ENCODE measurements at places on chromosomes 13 and 19.

DNA sequence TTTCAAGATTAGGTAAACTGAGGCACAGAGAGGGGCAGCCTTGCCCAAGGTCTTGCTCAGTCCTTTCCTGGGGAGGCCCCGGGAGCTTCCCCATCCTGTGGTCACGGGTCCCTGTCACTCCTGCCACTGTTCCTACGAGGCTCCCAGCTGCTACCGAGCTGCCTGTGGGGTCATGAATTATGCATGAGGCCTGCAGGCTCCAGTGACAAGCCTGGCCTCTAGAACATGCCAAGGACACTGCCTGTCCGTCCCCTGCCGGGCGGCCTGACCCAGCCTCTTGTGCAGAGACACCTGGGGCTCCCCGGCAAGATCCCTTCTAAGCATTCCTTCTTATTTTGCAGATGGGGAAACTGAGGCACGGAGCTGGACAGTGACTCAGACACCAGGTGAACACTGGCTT is 2.7 kb downstream of the FCHO1 start:
- DNase-seq: no peak

DNA sequence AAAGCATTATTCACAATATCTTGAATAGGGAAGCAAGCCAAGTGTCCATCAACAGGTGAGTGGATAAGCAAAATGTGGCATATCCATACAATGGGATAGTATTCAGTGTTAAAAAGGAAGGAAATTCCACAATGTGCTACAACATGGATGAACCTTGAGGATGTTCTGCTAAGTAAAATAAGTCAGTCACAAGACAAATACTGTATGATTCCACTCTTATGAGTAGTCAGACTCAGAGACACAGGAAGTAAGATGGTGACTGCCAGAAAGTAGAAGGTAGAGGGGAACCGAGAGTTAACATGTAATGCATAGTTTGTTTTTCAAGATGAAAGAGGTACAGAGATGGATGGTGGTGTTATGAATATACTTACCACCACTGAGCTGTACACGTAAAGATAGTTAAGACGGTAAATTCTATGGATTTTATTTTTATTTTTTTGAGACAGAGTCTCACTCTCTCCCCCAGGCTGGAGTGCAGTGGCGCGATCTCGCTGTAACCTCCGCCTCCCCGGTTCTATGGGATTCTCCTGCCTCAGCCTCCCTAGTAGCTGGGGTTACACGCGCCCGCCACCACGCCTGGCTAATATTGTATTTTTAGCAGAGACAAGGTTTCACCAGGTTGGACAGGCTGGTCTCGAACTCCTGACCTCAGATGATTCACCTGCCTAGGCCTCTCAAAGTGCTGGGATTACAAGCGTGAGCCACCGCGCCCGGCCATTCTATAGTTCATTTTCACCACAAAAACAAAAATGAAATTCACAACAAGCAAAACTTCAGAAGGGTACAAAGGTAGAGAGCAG is 1.0 kb upstream of the CHAMP1 start:
- no peak for DNase-seq

DNA sequence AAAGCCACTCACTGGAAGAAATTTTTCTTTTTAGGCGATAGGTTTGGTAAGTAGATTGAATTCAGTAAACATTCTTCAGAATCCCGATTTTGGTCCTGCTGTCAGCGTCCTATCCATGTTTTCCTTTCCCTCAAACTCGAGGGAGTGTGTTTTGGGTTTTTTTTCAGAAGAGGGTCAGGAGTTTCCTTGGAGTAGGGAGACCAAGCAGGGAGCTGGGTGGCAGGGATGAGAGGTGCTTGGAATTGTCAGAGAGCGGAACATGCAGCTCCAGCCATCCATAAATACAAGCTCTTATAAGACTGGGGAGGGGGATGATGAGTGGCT is 1.6 kb upstream of the PCDH8 start:
- DNase-seq: no peak

- DNase-seq: no peak
These were observed 13.1 kb downstream of the CCDC97 start for GRCh38 chr19:41323023-41323422.

GRCh38 chr19:13013649-13014048 is 18.4 kb downstream of the NFIX start:
- no peak for DNase-seq

DNA sequence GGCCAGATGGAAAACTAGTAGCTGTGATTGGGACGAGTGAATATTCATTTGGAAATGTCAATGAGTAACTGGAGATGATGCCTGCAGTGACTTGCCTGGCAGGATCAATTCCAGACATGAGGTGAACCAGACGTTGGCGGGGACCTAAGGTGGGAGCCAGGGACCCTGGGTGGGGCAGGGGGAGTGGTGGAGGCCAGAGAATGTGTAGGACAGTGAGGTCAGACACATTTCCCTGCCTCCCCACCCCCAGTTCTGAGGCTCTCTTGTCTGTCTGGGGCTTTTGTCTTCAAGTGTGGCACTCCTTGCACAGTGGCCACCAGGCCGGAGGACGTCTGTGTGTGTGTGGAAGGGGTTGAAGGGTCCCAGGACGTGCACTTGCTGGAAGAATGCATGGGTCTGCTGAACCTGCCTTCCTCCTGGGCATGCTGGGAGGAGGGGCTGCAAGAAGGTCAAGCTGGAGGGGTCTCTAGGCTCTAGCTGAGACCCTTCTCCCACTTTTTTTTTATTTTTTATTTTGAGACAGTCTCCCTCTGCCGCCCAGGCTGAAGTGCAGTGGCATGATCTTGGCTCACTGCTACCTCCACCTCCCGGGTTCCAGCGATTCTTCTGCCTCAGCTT is 51.6 kb downstream of the CHST8 start:
- no peak for DNase-seq

- DNase-seq: no peak
These were observed 50.1 kb upstream of the OBI1 start for GRCh38 chr13:78709028-78709427.

GRCh38 chr13:76759877-76760276 is 126.3 kb downstream of the KCTD12 start:
- no peak for DNase-seq

DNA sequence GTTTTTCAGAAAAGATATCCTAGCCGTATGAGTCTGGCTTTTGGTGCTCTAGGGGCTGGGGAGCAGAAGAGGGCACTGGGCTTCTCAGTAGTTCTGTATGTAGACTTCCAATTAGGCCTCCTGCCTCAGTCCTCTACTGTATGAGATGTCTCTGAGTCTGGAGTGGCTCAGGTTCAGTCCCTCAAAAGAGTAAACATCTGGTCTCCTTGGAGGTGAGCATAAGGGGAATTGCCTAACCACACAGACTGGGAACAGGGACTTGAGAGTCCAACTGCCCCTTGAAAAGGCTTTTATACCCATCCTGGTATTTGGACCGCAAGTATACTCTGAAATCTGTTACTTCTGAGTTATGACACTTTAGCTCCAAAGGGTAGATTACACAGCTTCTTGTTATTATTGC is 214.5 kb downstream of the TDRD3 start:
- DNase-seq: no peak

DNA sequence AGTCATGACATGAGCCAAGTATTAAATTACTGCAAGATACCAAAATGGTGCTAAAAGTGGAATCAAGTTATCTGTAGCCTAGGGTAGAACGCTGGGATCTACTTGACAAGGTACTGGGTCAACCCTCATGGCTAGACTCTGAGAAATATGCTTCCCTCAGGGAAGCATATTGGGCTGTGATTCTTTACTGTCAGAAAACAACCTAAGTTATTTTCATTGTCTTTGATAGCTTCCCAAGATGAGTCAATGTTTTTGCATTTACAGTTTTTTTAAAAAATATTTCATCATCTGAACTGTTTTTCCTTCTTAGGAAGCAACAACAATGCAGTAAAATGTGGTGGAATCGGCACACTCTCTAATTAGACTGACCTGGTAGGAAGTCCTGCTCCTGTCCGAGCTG is 218.0 kb downstream of the RGCC start:
- DNase-seq: no peak

DNA sequence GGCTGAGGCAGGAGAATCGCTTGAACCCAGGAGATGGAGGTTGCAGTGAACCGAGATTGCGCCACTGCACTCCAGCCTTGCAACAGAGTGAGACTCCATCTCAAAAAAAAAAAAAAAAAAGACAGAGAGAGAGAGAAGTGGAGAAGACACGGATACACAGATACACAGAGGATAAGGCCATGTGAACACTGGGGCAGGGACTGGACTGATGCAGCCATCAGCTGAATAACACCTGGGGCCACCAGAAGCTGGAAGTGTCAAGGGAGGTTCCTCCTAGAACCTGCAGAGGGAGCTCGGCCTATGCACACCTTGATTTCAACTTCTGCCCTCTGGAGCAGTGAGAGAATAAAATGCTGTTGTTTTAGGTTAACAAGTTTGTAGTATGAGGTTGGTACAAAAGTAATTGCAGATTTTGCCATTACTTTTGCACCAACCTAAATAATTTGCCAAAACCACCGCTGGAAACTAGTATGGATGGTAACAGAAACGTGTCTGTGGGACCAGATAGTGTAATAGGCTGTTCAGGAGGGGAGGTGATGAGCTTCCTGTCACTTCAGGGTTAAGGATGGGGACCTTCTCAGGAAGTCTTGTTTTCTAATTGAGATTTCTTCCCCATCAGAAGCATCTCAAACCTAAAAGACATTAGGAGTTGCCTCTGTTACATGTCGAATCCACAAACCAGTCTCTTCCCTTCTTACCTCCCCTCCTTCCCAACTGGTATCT is 36.4 kb upstream of the IGSF23 start:
- DNase-seq: no peak

- DNase-seq: no peak
These were observed 284.6 kb downstream of the DNAJC15 start for GRCh38 chr13:43307921-43308433.

GRCh38 chr19:4548238-4548584 is 8.4 kb upstream of the LRG1 start:
- DNase-seq: no peak

GRCh38 chr13:108980237-108980636 is 350.8 kb downstream of the MYO16 start:
- DNase-seq: no peak

DNA sequence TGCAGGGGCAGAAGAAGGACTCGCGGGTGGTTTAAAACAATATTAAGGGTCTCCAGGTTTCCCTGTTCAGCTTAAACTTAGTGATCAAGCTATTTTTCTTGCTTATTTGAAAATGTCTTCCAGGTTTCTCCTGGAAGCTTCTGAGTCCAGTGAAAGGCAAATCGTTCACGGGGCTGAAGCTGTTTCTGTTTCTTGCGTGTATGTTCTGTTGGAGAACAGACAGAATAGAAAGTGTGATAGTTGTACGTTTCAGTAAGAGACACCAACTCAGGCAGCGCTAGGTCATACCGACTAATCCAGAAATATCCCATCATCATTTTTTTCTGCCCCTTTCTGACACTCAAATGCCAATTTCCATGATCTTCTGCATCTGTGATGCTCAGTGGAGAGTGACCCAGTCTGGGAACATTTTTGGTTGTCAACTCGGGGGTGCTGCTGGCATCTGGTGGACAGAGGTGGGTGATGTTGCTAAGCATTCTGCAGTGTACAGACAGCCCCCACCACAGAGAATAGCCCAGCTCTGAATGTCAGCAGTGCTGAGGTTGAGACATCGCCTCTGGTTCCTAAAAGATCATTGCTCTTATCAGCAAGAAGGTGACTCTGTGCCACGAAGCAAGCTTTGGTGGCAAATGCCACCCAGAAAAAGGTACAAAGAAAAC is 4.3 kb downstream of the KLF2 start:
- DNase-seq: no peak

DNA sequence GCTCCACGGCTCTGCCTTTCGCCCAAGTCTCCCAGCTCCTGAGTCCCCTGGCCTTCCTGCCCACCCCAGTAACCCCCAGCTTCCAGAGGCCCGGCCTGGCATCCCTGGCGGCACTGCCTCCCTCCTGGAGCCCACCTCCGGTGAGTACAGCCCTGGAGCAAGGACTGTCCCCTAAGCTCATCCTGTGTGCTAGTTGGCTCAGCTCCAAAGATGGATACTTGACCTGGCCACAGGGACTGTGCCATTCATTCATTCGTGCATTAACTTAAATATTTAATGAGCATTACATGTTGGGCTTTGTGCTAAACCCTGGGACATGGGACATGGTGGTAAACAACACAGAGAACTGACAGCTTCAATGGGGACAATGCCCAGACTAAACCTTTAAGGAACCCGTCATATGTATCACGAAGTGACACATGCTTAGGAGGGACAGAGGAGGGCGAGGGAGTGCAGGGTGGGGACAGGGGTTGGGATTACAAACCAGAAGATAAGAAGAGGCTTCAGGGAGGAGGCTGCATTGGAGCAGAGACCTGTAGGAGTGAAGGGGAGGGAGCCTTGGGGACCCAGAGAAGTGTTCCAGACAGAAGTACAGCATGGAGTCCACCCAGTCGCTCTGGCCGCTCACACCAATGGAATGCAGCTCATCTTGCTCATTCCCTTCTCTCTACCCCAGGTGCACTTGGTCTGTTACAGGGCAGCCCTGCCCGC is 6.9 kb upstream of the OVOL3 start:
- DNase-seq: no peak

DNA sequence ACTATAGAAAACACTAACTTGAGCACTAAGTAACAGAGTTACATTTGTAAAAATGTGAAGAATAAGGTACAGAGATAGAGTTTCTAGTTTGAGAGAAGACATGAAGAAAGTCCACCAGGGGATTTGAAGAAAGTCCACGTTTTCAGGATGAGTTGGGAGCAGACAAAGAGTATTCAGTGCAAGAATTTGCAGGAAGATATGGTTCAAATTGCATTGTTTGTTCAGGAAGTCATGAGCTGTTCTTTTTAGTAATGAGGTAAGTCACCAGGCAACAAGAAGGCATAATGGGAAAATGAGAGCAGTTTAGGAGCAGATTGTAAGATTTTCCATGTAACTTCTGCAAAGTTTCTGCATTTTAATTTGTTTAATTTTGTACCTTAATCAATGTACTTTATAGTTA is 618.0 kb downstream of the DACH1 start:
- no peak for DNase-seq

DNA sequence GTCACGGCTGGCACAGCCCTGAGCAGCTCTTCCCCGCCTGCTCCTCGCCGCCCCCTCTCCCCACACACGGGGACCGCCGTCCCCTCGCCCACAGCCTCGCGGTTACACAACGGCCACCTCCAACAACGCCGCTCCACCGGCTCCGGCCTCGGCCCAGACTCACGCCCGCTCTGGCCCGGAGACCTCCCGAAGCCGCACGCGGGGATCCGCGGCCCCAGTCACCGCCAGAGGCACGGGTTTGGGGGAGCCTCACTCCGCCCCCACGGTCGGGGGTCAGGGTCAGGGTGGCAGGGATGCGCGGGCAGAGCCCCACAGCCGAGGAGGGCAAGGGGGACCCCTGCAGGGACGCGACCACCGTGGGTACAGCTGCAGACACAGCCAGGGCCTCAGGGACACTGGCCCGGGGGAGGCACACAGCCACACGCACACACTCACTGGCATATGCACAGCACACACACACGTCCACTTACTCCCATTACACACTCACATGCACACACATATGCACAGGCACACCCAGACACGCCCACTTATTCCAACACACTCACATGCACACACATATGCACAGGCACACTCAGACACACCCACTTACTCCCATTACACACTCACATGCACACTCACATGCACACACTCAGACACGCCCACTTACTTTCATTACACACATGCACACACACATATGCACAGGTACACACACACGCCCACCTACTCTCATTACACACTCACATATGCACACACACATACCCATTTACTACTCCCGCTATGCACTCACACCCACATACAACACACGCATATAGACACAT is 1.6 kb downstream of the TTYH1 start:
- DNase-seq: no peak

Data from amniotic stem cell (primary cell).